GM04504 (cell line): ENCODE measurements at places on chromosomes 7 and 10.

- DNase-seq = peak; percentile 49
These were observed 25.2 kb downstream of the TMEM270 start for GRCh38 chr7:73885975-73886798.

DNA sequence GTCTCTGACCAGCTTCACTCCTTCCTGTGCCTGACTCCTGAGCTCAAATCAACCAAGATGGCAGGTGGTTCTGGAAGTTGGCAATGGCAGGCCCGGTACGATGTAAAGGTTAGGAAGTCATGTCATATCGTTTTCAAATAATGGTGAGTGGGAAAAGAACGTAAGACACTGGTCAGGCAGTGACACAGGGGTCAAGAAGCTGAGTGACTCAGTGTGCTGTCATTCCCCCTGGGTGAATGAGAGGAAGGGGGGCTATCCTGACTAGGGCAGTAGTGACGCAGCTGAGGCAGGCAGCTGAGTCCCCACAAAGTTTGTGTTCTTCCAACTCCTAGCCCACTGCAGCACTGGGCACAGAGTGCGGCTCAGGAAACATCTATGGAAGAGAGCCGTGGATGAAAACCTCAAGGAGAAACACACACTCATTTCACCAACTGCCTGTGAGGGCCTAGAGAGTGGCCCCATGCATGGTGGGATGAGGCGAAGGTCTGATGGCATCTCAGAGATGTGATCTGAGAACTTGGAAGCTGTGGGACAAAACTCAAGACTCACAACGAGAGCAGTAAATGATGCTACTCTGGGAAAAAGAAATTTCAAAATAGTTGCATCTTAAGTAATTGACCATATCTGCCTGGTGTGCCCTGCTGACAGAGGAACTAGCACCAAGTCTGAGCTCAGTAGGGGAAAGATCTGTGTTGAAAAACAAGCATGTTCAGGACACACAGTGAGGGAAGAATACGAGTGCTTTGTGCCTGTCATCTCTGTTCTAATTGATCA is 23.2 kb downstream of the CREB3L2 start:
- DNase-seq = peak; percentile 89

- DNase-seq = no peak
These were observed 26.7 kb downstream of the PIK3CG start for GRCh38 chr7:106891548-106892410.

DNA sequence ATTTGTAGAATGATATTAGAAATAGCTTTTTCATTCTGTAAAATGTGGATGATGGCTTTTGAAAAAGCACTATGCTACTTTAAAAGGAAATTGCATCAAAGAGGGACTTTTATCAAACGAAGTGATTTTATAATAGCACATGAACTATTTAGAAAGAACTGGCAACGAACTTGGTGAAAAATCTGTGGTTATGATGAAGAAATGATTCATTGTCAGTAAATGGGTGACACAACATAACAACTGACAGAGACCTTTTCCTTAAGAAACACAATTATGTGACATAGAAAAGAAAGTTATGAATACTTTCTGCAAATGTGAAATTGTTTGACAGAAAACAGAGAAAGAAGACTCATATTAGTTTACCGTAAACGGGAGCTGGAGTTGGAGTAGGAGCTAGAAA is 60.7 kb upstream of the LAMB4 start:
- no peak for DNase-seq

DNA sequence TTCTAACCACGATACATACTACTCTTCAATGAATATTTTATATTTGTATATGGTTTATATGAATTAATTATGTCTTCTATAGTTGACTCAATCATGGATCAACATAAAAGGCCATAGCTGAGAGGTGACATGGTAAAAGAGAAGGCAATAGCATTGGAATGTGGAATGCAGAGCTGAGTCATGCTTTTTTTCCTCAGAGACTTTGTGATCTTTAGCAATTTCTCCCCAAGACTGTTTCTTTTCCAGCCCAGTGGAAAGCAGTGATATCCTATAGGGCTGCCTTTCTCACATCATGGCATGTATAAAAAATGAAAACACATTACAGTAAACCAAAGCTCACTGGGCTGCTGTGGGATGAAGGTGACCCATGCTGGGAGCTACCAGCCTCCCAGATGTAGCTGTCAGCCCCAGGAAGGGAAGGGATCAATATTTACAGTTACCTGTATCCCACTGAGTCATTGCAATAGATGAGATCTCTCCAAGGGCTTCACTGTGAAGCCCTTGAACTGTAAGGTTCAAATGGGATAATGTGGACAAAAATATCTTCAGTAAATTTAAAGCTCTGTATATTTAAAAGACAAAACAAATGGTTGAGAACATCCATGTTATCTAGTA is 30.2 kb downstream of the SLC39A12 start:
- peak; percentile 47 for DNase-seq

DNA sequence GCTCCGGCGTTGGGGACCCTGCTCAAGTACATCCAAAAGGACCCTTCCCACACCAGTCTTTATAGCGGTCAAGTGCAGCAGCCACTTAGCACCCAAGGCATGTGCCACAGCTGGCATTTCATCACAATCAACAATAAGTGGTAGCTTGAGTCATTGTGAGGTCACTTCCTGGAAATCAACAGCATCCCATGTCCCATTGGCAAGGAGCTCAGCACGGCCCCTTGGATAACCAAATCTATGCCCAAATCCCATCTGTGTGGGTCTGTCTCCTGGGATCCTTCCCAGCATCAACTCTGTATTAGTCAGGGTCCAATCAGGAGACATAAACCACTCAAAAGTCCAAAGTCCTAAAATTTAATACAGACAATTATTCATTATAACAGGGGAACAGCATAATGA is 27.1 kb downstream of the MDH2 start:
- DNase-seq = no peak
